ENCODE measurements at places on chromosomes 2 and 18.

GRCh38 chr2:4356109-4356508 is 652.7 kb downstream of the DCDC2C start:
- no peak for DNase-seq

DNA sequence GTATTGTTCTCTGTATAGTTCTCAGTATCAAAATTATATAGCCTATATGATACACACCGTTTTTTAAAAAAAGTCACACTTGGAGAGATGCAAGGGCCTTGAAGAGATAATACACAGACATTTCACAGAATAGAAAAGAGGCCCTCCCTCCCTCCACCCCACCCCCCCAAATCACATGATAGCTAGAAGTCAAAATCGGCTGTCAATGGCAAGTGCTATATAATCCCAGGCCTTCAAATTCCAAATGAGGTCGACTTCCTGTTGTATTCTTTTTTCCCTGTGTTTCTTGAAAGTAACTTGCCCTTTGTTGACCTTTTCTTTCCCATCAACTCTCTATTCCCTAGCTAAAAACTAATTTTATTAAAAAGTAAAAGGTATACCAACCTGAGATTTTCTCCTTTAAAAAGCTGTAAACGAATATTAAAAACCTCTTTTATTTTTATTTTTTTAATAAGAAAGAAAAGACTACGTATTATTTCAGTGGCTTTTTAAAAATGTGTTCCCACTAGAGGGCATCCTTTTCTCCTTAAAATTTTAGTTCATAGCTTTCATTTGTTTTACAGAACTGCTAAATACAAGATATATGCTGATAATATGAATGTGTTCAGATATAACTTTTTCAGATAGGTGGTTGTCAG is 46.6 kb downstream of the KCMF1 start:
- DNase-seq: peak; percentile 32

DNA sequence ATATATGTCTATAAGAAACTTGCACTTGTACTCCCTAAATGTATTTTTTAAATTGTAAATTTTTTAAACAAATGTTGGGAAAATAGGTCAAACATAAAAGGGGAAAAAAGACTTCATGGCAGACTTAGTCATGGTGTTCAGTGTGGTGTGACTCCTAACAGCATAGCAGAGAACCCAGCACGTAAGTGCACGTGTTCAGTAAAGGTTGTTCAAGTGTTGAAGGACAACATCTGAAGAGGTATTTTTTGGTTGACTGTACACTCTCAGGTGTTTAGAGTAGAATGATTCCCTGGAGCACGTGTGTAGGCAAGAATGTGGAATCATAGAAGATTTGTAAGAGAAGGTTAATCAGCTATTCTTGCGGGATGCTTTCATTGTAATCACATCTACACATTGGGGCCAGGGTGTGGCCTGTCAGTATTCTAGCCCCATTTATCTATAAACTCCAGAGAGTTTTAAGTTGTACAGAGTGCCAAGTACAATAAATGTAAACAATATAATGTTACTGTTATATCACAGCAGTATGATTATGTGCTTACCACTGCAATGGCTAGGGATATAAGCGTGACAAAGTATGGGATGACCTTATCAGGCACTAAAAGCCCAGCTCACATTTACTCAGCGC is 106.8 kb downstream of the CRIM1 start:
- DNase-seq: no peak

GRCh38 chr2:240278661-240279060 is 138.2 kb upstream of the OTOS start:
- no peak for DNase-seq

DNA sequence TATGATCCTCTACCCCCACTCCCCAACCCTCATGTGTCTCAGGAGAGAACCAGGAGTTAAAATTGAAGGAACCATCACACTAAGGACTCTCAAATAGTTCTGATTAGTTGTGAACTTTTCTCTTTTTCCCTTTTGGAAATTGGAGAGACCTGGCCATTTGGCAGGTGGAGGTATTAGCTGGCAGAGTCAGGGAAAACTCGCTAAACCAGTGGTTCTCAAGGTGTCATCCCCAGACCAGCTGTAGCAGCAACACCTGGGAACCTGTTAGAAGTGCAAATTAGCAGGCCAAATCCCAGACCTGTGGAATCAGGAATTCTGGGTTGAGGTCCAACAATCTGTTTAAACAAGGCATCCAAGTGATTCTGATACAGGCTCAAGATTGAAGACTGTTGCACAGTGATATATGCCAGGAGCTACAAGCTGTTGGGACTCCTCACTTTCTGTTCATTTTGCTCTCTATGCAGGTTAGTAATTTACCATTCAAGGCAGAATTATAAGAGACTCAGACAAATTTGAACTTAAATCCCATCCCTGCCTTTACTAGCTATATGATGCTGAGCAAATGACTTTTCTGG is 2.8 kb upstream of the TMEM131 start:
- no peak for DNase-seq

DNA sequence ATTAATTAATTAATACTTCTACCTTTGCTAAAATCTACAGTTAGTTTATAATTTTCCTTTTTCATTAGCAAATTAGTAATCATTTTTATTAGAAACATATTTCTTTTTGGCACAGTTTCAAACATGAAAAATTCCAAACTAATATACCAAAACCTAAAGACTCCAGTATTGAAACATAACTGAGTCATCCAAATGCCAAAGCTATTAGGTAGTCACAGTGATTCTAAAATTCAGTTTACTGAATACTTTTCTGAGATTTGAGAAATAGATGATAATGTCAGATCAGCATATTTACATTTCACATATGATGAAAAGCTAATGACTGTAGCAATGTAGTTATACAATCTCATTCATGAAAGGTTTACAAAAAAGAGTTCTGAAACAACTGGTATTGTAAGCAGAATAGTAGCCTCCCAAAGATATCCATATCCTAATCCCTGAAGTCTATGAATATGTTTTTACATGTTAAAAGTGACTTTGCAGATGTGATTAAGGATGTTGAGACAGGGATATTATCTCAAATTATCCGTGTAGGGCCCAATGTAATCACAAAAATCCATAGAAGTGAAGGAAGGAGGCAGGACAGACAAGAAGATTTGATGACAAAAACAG is 680.2 kb upstream of the CHAC2 start:
- DNase-seq: no peak

DNA sequence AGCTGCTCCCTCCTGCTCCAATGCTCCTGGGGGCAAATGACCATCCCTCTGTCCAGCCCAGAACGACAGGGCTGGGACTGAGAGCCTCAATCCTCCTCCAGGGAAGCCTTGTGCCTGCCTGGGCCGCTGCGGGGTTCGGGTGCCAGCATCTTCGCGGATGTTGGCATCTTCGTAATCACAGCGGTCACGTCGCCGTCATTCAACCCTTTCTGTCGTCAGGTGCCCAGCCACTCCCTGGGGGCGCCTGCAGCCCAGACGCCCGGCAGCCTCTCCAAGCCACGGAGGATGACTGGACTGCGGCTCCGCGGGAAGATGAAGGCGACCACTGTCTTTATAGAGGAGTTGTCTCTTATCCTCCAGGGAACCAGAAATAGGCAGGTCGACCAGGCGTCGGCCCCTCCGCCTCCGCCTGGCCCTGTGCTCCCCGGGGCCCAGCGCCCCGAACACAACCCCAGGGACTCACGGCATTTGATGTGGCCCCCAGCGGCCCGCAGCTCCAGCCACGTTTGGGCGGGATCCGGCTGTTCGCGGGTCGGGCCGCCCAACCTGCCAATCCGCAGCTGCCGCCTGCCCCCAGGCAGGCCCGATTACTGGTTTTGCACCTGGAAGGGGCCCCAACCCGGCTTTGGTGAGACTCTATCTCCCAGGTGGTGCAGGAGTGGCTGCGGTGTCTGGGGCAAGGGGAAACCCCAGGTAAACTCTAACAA is 113.9 kb downstream of the THNSL2 start:
- DNase-seq: no peak

DNA sequence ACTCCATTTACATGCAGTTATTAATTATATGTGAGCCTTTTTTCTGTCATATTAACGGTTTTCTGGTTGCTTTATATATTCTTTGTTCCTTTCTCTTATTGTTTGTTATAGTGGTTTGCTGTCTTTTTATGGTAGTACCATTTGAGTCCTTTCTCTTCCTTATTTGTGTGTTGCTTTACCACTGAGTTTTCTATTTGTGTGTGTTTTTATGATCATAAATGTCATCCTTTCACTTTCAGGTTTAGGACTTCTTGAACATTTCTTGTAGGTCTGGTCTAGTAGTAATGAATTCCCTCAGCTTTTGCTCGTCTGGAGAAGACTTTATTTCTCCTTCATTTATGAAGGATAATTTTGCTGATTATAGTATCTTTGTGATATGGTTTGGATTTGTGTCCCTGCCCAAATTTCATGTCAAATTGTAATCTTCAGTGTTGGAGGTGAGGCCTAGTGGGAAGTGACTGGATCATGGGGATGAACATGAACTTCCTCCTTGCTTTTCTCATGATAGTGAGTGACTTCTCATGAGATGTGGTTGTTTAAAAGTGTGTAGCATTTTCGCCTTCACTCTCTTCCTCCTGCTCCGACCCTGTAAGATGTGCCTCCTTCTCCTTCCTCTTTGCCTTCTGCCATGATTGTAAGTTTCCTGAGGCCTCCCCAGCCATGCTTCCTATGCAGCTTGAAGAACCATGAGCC is 11.5 kb downstream of the GCC2 start:
- no peak for DNase-seq

DNA sequence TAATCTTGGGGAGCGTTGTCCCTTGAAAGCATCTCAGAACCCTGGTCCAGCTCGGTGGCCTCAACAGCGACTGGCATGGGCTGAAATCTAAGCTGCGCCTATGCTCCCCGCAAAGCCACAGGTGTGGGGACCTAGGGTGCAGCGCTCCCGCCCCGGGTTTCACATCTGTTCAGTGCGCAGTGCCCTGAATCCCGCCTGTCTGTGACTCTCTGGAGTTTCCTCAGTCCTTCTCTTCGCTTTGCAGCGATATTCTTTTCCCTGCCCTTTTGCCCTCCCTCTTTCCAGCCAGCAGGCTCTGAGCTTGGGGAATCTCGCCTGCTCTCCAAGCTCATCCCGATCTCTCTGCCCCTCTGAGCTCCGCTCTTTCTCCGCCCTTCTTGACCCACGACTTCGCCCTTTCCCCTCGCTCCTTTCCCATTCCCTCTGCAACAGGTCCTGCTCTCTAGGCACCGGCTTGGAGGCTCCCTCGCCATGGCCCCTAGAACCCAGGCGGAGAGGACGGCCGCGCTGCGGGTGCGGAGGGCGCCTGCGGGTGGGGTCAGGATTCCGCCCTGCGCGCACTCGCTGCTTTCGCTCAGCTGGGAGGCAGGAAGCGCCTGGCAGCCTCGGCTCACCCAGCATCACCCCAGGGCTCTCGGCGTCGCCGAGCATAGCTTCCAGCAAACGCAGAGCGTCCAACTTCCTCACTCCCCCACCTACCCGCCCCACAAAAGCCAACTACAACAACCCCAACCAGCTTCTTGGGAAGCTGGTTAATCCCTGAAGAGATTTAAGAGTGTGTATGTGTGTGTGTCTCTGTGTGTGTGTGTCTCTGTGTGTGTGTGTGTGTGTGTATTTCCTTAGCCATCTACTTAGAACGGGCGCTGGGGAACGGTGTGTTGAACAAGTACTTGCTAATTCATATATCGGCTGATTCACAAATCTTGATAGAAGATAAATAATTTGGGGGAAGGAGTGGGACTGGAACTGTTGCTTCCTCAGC is 1.1 kb downstream of the GRP start:
- no peak for DNase-seq

Data from NCI-H1694 treated with DMSO at 0.1 percent for 48 hours (cell line).